ENCODE measurements at places on chromosomes 12 and 14.

DNA sequence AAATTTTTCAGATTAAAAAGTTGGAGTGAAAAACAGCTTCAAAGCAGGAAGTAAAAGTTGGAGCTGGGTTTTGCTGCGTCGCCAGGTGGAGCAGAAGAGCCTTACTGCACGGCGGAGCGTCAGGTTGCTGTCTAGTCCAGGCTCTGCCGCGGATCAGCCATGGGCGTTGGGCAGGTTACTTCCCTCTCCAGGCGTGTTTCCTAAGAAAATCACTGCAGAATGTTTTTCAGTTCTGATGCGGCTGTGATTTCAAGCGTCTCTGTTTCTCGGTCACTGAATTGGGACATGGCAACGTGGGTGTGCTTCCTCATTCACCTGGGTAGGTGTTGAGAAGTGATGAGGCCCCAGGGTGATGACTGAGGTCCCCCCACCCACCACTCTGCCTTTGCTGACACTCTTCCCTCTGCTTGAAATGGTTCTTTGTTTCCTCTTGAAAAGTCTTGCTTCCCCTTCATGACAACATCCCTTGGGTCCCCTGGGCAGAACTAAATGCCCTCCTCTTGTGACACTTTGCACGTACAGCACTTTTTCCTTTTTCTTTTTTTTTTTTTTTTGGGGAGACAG is 7.6 kb downstream of the EVL start:
- no peak for DNase-seq

DNA sequence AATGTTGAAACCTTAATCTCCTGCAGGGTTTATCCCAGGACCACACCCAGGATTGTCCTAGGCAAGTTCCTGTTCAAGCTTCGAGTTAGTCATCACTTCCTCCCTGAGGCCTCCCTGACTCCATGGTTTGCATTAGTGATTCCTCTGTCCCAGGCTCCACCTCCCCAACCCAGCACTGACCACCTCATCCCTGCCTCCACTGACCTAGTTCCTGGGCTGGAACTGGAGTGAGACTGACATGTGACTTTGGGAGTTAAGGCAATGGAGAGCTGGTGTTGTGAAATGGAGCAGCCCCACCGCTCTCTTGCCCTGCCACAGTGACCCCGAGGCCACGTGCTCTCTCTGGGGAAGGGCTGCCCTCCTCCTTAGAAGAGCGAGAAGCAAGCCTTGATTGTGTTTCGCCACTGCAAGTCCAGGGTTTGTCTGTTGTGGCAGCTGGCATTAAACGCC is 15.8 kb upstream of the DTX1 start:
- no peak for DNase-seq

- DNase-seq, result no peak
These were observed 6.4 kb upstream of the A2M start for GRCh38 chr12:9122091-9122609.

- DNase-seq, result no peak
These were observed 174.4 kb downstream of the NAV3 start for GRCh38 chr12:78005094-78005492.

- no peak for DNase-seq
These were observed 7.3 kb downstream of the PHB2 start for GRCh38 chr12:6963016-6963731.

DNA sequence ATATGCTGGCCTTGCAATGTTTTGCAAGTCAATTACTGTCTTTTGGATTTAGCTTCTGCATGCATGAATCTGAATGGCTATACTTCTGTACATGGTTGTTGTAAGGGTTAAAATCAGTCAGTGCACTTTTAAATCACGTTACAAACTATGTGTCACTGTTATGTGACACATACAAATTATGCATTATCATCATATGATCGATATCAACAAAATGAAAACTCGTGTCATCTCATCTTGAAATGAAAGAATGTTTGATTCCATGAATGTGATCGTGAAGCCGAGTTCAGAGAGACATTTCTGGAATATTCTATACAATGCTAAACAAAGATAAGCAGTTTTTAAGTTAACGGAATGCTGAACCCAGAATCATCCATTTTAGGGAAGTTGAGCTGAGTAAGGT is 116.5 kb downstream of the HMGA2 start:
- DNase-seq, result no peak

DNA sequence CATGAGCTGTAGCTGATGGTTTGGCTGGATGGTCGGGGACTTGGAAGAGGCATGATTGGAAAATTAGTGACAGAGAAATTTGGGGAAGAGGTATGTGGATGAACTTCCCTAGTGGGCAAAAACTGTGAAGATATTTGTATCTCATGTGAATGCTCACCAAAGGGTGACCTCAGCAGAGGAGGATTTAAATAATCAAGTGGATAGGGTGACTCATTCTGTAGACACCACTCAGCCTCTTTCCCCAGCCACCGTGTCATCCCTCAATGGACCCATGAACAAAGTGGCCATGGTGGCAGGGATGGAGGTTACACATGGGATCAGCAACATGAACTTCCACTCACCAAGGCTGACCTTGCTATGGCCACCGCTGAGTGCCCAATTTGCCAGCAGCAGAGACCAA is 60.8 kb upstream of the KRAS start:
- no peak for DNase-seq

- DNase-seq, result peak; percentile 36
These were observed 3.3 kb downstream of the CD4 start for GRCh38 chr12:6792522-6793201.

DNA sequence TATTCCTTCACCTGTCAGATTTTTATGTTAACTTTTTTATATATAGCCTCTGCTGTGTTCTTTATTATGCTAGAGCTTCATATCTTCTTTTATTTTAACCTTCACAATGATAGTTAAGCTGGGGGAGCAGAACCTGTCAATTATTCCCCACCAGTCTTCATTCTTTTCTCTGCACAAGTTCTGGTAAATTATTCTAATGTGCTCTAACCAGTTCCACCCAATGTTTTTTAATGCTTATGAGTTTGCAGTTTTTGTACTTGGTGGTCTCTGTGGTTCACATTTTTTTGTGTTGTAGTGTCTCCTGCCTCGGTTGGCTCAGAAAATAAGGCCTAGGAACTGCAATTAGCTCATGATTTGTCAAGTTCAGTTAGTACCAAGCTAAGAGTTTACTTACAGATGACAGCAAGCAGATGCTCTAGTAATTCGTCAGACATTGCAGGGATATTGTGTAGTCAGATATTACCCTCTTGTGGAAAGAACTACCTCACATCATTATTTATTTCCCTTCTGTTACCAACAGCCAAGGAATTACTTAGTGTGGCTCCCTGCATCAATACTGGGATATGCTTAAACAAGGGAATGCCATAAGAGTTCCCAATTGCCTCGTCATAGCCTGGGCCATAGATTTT is 14.5 kb downstream of the DYRK2 start:
- DNase-seq, result no peak

DNA sequence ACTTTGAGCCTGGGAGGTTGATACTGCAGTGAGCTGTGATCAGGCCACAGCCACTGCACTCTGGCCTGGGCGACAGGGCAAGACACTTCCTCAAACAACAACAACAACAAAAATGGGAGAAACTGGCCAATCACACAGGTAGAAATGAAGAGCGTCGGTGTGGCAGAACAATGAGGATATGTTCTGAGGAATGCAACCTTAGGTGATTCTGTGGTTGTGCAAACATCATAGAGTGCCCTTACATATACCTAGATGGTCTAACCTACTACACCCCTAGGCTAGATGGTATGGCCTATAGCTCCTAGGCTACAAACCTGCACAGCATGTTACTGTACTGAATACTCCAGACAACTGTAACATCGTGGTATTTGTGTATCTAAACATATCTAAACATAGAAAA is 3.7 kb upstream of the PRDM4 start:
- no peak for DNase-seq

DNA sequence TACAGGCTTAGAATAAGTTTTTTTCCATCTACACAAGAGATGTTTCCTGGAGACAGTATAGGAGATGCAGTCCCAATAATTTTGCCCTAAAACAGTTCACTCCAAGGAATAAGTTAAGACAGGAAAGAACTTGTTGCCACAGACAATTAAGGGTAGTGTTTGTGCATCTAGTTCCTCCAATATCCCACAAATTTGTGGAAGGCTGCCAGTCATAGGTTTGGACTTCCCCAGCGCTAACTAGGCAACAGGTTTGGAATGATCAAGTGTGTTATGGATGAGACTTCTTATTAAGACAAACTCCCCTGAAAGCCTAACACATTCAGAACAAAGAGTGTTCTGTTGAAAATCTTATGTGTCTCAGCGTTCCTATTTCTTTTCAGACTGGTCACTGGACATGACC is 611.0 kb downstream of the CCER1 start:
- DNase-seq, result no peak

DNA sequence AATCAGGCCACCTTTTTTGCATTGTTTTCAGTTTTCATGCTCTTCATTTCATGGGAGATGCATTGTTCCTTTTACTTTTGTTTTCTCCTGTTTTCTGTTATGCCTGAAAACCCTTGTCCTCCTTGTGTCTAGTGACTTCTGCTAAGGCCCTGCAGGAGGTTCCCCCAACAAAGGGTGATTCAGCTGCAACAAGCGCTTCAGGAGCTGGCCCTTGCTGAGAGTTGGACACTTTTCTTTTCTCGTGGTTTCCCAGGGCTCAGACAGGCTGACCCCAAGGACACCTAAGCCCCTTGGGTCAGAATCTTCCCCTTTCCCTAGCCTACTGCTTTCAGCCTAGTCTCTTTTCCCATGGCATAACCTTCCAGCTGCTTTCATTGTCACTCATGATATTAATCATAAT is 98.9 kb downstream of the PLXNC1 start:
- no peak for DNase-seq

DNA sequence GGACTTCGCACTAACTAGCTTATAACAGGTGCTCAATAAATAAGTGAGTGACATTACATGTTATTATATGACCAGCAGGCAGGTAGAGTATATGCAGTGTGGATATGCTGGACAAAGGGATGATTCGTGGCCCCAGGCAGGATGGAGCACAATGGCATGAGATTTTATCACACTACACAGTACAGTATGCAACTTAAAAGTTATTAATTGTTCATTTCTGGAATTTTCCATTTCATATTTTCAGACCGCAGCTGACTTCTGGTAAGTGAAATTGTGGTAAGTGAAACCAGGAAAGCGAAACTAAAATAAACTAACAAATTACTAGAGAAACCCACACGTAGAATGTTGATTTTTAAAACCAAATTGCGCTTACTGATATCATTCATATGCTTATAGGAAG is 3.3 kb downstream of the PARP11 start:
- no peak for DNase-seq

GRCh38 chr12:49818241-49818895 is 9.8 kb downstream of the NCKAP5L start:
- no peak for DNase-seq

DNA sequence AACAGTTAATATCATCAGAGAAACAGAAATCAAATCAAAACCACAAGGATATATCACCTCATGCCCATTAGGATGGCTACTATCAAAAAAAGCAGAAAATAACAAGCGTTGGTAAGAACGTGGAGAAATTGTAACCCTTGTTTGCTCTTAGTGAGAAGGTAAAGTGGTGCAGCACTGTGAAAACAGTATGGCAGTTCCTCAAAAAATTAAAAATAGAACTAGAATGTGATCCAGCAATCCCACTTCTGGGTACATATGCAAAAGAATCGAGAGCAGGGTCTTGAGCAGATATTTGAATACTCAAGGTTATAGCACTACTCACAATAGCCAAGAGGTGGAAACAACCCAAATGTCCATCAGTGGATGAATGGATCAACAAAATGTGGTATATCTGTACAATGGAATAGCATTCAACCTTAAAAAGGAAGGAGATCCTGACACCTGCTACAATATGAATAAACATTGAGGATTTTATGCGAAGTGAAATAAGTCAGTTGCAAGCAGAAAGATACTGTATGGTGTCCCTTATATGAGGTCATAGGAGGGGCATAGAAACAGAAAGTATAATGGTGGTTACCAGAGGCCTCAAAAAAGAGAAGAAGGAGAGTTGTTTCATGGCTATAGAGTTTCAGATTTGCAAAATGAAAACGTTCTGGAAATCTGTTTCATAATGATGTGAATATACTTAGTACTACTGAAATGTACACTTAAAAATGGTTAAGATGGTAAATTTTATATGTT is 131.0 kb upstream of the EEA1 start:
- DNase-seq, result no peak

- no peak for DNase-seq
These were observed 4.3 kb upstream of the MYF6 start for GRCh38 chr12:80702889-80703805.

DNA sequence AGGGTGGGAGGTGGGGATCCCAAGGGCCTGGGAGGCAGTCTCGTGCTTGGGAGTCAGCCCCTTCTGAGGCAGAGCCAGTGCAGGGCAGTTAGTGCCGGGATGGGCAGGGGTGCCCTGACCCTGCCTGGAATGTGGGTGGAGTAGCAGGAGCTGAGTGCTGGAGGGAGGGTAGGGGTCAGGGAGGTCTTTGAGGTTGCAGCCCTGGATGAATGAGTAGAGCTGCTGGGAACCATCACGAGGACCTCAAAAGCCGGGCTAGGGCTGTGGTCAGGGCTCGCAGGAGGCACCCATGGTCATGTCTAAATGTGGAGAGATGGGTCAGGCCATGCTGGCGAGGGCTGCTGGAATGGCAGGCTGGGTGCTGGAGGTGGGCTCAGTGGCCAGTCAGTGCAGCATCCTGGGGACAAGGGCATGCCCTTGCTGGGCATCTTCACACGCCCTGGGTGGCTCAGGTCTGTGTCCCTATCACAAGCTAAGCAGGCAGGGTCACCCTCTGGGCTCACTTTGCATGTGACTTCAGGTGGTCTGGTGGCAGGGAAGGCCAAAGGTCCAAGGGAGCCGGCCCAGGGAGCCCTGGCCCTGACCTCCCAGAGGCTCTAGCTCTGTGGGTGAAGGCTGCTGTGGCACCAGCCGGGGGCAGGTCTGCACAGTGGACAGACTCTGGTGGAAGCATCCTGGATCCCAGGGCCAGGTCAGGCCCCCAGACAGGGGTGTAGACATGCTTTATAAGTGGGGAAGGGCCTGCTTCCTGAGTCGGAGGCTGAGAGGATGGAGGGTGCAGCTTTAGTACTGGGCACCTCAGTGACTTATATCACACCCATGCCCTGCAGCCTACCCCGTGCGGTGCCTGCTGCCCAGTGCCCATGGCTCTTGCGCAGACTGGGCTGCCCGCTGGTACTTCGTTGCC is 24.5 kb downstream of the PAPLN start:
- no peak for DNase-seq

- DNase-seq, result no peak
These were observed 13.6 kb upstream of the LEMD3 start for GRCh38 chr12:65155784-65156183.

- no peak for DNase-seq
These were observed 75.0 kb upstream of the OVCH1 start for GRCh38 chr12:29572464-29572863.

DNA sequence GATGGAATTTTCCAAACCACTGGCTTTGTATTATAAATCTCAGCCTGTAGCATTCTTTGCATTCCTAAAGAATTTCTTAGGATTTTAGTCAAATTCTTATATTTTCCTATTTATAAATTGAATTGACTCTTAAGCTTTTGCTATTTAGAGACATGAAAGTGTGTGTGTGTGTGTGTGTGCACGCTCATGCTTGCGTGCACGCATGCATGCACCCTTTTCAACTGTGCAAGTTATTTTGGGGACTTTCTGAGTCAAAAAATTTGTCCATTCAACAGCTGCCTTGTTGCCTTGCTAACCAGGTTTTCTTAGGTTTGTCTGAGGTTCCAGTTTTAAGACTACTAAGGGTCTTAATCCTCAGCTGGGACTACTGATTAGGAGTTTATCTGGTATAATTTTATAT is 42.6 kb downstream of the GPATCH2L start:
- DNase-seq, result no peak
